CD4-positive, CD25-positive, alpha-beta regulatory T cell (primary cell): ENCODE measurements at places on chromosomes 5 and 9. TPM values are rescaled to one million over a fixed set of nuclear protein-coding genes. Genes with fewer than 3 reads are reported as not detected.

Gene LHFPL2
- polyA plus RNA-seq = 0.21 TPM

DNA sequence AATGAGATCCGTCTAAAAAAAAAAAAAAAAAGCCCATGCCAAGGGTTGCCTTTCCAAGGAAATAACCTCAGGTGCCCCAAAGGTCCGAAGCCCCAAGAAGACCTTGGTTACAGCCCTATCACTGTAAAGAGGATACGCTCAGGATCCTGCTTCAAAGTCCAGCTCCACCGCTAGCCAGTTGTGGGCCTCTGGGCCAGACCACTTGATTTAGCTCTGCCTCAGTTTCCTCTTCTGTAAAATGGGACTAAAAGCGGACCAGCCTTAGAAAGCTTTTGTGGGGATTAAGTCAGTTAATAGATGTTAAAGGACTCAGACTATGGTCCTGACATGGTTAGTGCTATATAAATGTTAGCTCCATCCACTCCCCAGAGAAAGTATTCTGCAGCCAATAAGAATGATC lies 48.7 kb upstream of the ORM1 start:
- no peak for DNase-seq

- no peak for DNase-seq
Measured at GRCh38 chr5:149902177-149902576, 42.4 kb downstream of the PDE6A start.

GRCh38 chr5:145960848-145961600 lies 24.6 kb downstream of the SH3RF2 start:
- no peak for DNase-seq

DNA sequence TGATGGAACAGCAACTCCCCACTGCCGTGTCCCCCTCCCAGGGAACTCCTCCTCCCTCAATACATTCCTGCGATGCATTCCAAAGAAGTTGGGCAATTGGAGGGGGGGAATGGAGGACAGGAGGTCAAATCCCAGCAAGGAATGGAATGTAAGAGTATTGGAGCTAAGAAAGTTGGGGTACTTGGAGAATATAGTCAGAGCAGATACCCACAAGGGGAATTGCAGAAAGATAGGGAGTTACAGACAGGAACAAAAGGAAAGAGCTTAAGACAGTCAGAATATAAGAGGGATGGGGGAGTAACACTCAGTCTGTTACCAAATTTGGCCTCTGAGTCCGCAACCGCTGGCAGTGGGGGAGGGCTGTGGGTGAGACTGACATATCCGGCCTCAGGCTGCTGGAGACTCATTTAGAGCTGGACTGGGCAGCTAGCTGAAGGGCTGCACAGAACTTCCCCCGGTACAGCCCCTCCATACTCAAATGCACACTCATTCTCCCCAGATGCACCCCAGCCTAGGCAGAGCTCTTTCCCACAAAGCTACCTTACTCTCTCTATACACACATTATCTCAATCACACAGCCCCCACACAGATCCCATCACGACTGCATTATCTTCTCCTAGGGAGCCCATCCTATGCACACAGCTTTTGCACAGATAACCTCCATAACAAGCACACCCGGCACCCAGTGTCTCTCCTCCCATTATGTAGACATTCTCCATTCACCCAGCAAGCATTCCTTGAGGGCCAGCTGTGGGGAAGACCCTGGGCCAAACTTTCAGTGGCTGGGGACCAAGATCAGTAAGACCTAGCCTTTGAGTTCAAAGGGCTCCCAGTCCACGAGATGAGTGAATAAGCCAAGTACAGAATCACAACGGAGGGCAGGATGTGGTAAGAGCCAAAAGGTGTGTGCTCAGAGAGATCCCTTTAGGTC lies 3.7 kb downstream of the TLN1 start:
- no peak for DNase-seq

Gene PCDHA6
- polyA plus RNA-seq = not detected

Gene FOXD4
- polyA plus RNA-seq = not detected

- DNase-seq = no peak
Measured at GRCh38 chr5:151628112-151628823, 37.1 kb upstream of the FAT2 start.

GRCh38 chr5:36768450-36768849 lies 108.1 kb upstream of the NIPBL start:
- DNase-seq = no peak

- DNase-seq = no peak
Measured at GRCh38 chr5:81986126-81986525, 14.3 kb downstream of the ATG10 start.

DNA sequence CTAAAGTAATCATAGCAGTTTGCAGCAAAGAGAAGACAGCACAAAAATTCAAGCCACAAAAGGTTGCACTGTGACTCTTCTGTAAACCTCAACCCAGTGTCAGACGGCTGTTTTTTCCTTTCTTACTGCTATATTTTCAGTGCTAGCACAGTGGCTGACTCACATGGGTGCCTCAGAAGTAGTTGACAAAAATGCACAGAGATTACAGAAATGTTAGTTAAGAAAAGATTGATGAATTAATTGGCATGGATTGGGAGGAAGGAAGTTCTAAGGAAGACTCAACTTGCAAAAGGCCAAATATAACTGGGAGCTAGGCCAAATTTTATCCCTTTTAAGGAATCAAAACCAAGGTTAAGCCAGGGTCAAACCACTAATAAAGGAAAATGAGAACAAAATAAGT lies 43.7 kb upstream of the ITGA1 start:
- peak; percentile 26 for DNase-seq

GRCh38 chr9:95462249-95463147 lies 54.3 kb downstream of the PTCH1 start:
- peak; percentile 57 for DNase-seq

- no peak for DNase-seq
Measured at GRCh38 chr9:106283769-106284168, 579.2 kb upstream of the ZNF462 start.

DNA sequence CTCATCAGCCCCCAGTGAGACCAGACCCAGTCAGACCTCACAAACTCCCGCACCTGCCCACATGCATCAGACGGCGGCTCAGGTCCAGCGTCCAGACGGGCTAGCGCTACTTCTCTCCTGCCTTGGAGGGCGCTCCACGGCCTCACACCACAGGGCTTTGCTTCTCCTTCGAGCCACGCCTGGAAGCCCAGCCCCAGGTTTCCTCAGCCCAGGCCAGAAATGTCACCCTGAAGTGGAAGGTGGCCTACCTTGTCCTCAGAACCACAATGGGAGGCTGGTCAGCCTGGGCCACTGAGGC lies 2.8 kb downstream of the NACC2 start:
- DNase-seq = no peak

GRCh38 chr9:112493393-112494137 lies 6.9 kb downstream of the KIAA1958 start:
- DNase-seq = no peak

Gene NPM1
- polyA plus RNA-seq = 766 TPM

DNA sequence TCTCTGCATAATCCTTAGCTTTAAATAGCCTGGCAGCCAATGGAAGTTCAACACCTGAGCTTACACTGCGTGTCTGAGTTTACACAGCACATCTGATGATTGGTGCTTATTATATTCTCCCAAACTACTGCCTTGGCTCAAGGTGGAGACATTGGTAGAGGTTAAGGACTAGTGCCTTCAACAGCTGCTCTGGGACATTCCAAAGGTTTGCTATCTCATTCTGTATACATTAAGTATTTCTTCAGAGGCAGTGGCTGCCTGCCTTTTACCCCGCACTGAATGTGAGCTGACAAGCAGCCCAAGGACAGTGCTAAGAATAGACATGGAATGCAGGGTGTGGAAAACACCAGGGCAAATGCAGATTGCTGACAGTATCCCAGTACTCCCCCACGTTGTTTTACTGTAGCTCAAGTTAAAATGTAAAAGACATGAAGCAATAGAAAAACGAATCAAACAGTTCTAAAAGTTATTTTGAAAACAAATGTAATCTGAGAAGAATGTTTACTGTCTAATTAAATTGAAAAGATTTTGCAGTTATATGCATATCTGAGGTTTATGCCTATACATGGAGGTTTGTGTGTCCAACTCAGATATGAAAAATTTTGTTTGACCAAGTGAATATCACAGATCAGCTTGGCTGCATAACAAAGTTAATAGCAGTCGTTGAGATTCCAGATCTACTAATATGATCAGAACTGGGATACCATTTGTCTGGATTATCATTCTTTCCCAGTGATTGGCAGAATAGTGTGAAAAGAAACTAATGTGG lies 1.8 kb downstream of the HSPB3 start:
- DNase-seq = no peak

GRCh38 chr5:76494201-76494600 lies 91.1 kb downstream of the IQGAP2 start:
- no peak for DNase-seq

GRCh38 chr5:138949988-138950387 lies 74.9 kb upstream of the LRRTM2 start:
- no peak for DNase-seq

GRCh38 chr9:133238851-133239532 lies 29.9 kb upstream of the OBP2B start:
- peak; percentile 25 for DNase-seq

DNA sequence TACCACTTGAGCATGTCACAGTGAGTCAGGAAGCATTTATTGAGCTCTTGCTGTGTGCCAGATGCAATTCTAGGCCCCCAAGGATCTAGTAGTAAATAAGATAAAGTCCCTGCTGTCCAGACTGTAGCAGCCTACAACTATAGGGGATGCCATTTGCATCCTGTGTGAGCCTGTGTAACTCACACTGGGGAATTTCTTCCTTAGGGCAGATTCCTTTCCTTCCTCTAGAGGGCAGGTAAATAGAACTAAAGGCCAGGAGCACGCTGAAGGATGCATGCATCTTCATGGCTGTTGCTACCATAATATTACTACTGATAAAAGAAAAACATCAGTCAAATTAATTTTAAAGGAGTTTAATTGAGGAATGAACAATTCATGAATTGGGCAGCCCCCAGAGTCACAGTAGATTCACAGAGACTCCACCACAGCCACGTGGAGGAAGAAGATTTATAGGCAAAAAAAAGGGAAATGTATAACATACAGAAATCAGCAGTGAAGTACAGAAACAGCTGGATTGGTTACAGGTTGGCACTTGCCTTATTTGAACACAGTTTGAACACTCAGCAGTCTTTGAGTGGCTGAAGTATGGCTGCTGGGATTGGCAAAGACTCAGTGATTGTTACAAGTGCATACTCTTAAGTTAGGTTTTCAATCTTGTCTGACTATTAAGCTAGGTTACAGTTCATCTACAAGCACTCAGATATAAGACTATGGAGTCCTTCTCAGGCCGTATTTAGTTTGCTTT lies 98.9 kb downstream of the ACTL7B start:
- no peak for DNase-seq

Gene PTGR1
- polyA plus RNA-seq = not detected

DNA sequence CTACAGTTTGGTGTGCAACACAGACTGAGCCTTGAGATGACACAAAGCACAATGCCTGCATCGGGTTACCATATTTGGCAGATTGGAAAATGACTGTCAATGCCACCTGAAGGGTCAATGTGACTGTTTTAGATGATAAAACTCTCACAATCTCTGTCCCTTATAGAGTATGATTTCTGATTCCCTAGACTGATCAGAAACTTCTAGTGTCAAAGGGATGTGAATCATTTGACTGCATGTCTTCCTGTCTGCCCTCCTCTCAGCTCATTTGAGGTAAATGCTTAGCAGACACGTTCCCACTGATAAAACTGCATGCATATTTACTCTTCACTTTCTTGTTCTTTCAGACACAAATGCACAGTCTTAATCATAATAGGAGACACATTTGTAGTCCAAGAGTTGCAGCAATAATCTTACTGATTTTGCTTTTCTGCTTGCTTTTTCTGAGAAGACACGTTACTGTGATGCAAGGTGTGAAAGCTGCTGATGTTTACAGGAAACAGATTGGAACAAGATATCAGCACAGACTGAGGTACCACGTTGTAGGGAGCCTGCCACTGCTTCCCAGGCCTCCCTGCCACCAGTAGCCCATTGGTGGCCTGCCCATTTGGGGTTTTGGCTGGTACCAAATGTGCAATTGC lies 77.8 kb downstream of the GCNT4 start:
- peak; percentile 11 for DNase-seq

Gene FOXE1
- not detected for polyA plus RNA-seq

GRCh38 chr9:79233542-79233941 lies 338.2 kb upstream of the TLE4 start:
- DNase-seq = no peak

DNA sequence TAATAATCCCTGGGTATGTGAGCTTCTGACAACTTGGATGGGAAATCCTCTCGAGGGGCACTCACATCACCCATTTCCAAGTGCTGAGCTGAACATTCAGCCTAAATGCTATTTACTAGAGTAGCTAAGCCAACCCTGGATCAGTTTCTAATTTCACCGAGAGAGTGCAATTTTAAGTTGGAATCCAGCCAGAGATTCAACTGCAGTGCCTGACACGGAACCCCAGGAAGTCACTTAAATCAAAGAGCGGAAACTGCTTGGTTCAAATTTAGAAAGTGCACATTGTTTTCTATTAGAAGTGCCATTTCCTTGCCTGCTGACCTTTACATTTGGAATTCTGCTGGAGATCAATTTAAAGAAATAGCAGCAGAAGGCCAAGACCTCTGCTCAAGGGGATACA lies 8.8 kb downstream of the SPRY4 start:
- DNase-seq = peak; percentile 32

DNA sequence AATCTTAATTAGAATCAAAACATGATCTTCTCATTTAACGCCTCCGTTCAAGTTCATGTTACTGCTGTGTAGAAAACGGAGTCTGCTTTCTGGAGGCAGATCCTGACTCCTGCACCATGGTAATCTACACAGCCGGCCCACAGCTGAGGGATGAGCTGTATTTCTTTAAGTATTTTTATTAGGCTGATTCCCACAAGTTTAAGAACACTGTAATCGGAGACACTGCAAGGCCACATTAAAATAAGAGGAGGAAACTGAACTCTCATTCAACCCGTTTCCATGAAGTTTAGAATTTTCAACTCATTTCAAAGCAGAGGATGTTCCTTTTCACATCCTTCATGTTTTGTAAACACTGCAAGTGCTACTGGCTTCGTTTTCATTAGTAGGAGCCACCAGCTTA lies 372.2 kb downstream of the NFIB start:
- DNase-seq = no peak

- DNase-seq = no peak
Measured at GRCh38 chr9:94719878-94720277, 6.6 kb upstream of the AOPEP start.

Gene SPINK13
- polyA plus RNA-seq = not detected

GRCh38 chr9:105425816-105426433 lies 21.9 kb upstream of the FSD1L start:
- peak; percentile 20 for DNase-seq

- no peak for DNase-seq
Measured at GRCh38 chr5:122144236-122144635, 14.9 kb downstream of the ZNF474 start.

GRCh38 chr5:35640623-35641022 lies 23.0 kb downstream of the SPEF2 start:
- DNase-seq = no peak

- DNase-seq = no peak
Measured at GRCh38 chr9:3468421-3469205, 57.2 kb downstream of the RFX3 start.

Gene SPATA31E1
- polyA plus RNA-seq = not detected

DNA sequence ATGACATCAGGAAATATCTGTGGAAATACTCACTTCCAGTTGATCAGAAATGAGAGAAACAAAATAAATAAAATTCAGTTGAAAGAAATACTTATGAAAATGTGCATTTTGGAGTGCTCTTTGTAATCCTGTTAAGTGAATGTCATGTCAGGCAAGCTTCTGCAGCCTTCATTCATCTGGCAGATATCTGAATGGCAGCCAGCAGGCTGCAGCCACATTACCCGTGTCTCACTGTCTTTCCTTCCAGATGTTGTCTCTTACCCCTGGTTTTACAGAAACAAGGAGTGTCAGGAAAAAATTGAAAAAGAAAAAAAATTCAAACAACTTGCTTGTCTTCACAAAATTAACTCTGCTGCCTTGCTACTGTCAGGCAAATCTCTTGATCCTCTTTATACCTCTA lies 445.0 kb upstream of the RIOK2 start:
- no peak for DNase-seq
